ENCODE measurements at places on chromosomes 3 and 15.

DNA sequence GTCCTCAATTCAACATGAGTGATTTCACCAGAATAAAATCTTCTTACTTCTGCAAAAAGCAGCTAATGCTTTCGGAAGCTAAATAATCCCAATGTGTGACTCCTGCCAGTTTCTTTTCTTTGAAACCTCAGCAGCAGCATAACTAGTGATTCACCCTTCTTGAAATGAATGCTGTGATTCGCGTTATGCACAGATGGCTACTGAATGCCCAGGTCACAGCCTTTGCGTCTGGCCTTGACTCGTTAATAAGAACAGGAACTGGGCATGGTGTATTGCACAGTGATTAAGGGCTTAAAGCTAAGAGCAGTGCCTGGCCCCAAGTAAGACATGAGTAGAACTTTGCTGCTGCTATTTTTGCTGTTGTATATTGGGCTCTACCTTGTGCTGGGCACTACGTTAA lies 19.0 kb downstream of the CGNL1 start:
- no peak for DNase-seq

GRCh38 chr15:88654430-88655102 lies 15.8 kb downstream of the ISG20 start:
- DNase-seq, result no peak

DNA sequence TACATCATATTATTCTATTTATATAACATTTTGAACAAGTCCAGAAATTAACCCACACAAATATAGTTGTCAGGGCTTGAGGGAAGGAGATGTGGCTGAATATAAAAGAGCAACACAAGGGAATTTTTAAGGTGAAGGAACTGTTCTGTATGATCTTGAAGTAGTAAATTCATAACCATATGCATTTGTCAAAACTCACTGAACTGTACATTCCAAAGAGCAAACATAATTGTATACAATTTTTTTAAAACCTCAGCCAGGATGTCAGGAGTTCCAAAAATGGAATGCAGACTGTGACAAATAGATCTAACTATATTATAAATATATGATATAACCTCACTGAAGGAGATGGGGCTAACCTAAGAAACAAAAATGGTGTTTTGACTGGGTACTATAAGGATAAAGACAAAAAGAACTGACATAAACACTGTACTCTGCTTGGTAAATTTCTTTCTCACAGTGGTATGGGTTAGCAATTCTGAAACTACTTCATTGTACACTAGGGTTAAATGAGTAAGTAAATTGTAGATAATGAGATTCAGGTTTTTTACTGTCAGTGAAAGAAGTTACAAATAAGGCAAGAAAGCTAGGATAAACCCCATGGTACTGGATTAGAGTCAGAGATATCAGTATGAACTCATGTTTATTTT lies 14.4 kb downstream of the GOLGB1 start:
- DNase-seq, result no peak

- DNase-seq, result no peak
Measured at GRCh38 chr3:153789380-153789779, 331.8 kb upstream of the ARHGEF26 start.

GRCh38 chr3:127427156-127427555 lies 139.3 kb upstream of the PRR20G start:
- no peak for DNase-seq

DNA sequence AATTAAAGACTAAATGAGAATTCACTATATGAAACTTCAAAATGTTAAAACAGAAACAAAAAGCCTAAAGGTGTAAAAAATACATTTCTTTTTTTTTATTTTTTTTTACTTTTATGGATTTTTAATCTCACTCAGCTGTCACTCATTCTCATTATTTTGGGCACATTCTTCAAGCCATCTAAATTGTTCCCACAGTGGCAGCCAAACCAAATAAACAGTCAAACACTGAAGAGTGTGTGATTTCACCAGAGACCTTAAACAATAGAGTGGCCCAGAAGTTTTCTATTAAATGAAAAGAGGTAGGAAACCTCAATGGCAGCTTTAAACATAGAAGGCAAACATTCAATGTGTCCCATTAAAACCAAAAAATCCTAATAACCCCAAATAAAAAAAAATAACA lies 616.1 kb downstream of the OTOL1 start:
- no peak for DNase-seq

DNA sequence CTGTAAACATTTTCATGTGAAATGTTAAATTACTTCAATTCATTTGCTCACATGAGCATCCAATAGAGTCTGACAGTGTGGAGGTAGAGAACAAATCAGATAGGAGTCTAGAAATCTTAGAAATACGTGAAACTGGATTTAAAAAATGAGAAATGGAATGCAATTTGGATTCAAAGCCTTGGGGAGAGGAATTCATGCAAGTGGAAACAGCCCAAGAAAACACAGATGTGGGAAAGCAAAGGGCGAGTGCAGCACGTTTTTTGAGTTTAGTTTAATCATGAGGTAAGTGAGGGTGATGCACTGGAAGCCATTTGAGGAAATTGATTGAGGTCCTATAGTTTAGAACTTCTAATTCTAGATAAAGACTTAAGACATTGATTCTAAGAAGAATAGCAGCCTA lies 434.7 kb downstream of the C3orf38 start:
- no peak for DNase-seq

DNA sequence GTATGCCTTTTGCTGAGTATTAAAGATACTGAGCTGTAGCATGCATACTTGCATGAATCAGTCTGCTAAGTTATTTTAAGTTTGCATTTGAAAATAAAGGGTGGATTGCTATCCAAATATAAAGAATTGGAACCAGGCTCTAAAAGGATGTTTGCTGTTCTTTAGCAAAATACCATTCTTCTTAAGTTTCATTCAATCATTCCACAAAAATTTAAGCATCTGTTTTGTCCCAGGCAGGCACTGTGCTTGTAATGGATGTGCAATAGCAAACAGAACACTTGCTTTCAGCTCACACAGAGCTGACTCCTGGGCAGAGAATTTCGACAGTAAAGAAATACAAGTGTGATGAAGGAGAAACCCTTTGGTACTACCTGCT lies 151.1 kb downstream of the PGPEP1L start:
- no peak for DNase-seq

DNA sequence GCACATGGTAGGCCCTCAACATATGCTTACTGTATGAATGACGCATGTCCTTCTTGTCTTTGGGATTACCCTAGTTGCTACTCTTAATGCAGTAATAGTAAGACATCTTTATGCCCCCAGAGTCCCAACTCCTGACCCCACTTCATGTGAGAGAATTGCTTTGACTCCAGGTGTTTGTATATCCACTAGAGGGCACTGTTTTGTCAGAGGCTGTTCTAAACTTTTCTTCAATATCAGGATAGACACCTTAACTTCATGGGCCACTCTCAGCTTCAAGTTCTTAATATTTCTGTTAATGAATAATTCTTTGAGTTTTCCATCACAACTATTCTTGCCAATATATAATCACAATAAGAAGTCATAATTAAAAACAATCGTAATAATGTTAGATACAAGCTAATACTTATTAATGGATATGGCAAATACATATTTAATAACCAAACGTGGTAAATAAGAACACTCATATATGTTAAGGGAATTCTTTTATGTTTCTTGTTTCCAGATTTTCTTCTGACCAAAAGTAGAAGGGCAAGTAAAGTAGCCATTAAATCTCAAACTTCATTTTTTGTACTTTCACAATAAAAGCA lies 337.2 kb upstream of the DNAJC19 start:
- peak; percentile 23 for DNase-seq

- DNase-seq, result no peak
Measured at GRCh38 chr3:11530153-11530721, 113.5 kb downstream of the VGLL4 start.

GRCh38 chr3:175257123-175257522 lies 398.0 kb downstream of the NAALADL2 start:
- DNase-seq, result no peak

DNA sequence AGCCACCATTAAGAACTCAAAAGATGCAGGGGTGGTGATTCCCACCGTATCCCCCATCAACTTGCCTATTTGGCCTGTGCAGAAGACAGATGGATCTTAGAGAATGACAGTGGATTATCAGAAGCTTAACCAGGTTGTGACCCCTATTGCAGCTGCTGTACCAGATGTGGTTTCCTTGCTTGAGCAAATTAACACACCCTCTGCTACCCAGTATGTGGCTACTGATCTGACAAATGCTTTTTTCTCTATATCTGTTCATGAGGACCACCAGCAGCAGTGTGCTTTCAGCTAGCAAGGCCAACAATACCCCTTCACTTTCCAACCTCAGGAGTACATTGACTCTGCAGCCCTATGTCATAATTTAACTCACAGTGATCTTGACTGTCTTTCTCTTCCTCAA lies 8.6 kb upstream of the MCF2L2 start:
- no peak for DNase-seq

DNA sequence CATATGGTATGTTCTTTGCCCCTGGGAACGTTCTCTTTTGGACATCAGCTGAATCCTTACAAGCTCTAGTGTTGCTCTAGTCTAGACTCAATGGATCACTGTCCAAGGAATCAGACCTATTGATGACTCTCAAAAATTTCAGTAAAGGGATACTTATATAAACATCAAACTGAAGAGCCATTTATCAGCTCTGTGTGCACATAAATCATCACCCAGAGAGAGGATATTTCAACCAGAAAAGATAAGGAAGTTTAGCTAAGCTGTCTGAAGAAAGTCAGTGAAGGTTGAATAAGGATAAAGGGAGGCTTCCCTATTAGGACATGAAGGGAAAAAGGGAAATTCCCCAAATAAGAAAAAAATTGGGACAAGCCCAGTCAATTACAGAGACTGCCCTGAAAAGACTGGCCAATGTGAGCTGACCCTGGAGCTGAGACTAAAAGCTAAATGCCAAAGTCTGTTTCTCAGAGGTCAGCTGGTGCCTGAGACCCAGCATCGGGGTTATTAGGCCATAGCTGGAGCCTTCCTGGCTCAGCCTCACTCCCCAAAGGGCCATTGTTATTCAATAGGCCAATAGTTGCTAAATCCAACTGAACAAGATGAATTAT lies 424.1 kb upstream of the THBS1 start:
- no peak for DNase-seq

DNA sequence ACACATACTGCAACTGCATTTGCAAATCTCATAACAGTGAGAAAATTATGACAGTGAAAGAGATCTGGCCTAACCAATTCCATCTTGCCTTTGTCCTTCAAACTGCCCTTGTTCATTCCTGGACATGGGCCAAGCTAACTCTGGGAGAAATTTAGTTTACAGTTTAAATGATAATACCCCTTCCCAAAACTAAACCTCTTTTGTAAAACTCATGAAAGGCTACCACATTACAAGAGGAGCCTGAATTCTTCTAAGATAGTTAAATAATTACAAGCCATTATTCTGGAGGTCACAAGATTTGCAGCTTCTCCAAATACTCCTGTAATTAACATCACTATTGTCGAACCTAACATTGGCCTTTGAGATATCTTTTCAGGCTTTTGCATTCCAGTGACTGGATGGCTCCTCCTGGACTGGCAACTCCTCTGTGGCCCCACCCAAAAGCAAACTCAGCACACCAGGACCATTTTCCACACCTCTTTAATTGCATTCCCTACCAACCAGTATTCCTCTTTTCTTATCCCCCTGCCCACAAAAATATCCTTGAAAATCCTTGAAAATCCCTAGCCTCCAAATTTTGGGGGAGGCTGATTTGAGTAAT lies 8.8 kb upstream of the FAM240A start:
- DNase-seq, result no peak

DNA sequence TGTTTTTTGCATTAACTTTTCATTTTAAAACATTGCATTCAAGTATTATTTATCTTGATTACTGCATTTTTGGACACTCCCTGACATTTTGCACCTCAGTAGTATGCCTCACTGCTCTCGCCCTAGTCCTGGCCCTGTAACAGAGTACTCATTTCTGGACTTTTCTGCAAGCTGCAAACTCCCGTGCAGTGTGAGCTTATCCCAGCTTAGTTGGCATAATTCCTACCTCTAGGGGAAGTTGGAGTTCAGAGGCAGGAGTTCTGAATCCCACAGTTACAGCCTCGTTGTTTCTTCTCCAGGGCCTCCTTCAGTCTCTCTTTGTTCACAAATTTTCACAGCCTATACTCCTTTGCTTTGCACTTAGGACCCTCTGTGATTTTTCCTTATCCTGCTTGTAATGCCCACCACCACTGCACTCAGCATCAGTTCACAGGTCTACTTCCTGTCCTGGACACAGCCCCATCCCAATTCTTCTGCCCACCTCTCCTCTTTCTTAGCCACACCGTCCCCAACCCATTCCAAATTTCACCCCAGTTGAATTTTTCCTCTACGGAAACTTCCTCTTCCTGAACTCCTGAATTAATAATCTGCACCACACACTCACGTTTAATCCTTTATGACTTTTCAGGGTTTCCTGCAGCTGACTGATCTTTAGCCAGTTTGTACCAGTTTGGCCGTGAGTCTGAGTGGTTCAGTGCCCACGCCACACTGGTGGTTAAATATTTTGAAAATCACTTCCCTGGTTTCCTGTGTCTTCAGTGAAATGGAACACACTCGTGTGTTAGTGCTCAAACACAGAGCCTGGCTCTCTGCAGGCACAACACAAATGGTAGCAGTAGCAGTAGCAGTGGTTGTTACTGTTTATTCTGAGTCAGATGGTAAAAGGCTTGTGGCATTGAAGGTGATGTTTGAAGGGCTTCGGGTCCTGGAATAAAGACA lies 6.3 kb upstream of the CTSH start:
- DNase-seq, result peak; percentile 5

DNA sequence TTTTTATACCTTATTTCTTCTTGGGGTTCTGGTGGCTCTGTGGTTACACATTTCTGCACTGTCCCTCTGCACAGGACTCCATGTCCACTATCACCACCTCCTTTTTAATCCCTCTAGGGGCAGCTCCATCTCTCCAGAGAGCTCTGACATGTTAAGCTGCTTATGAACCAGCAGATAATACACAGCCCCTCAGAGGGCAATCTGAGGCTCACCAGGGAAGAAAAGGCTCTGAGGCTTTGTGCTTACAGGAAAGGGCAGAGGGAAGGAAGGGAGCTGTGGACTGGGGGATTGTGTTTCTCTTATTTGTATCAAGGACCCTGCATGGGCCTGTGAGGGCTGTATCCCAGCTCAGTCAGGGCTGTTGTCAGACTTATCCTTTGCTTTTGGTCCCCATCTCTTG lies 164.5 kb downstream of the EPHB1 start:
- DNase-seq, result no peak

- no peak for DNase-seq
Measured at GRCh38 chr3:52859686-52860423, 25.0 kb upstream of the MUSTN1 start.

- DNase-seq, result no peak
Measured at GRCh38 chr3:128823631-128824030, 55.8 kb upstream of the ACAD9 start.

GRCh38 chr3:16427103-16427965 lies 86.2 kb downstream of the RFTN1 start:
- peak; percentile 65 for DNase-seq

DNA sequence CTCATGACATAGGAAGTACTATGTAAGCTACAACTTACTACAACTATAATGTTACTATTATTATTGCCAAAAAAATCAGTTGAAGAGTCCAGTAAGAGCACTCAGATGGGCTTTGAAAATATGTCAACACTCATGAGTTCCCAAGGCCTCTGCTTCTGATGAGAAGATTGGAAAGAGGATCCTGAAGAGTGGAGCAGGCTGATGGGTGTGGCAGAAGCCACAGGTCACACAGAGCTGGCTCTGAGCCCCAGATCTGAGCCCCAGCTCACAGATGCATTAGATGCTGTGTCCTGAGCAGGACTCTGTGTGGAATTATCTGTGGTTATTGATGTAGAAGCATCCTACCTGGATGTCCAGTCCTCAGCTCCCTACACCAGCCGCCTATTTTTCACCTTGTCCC lies 65.6 kb downstream of the SPSB4 start:
- no peak for DNase-seq

GRCh38 chr3:134445636-134446035 lies 40.1 kb downstream of the ANAPC13 start:
- no peak for DNase-seq

Data from OCI-M1 (cell line).